ENCODE measurements at places on chromosomes 6 and 20.

GRCh38 chr6:26250698-26251044, 114.3 kb upstream of the BTN3A2 start:
- DNase-seq: no peak

DNA sequence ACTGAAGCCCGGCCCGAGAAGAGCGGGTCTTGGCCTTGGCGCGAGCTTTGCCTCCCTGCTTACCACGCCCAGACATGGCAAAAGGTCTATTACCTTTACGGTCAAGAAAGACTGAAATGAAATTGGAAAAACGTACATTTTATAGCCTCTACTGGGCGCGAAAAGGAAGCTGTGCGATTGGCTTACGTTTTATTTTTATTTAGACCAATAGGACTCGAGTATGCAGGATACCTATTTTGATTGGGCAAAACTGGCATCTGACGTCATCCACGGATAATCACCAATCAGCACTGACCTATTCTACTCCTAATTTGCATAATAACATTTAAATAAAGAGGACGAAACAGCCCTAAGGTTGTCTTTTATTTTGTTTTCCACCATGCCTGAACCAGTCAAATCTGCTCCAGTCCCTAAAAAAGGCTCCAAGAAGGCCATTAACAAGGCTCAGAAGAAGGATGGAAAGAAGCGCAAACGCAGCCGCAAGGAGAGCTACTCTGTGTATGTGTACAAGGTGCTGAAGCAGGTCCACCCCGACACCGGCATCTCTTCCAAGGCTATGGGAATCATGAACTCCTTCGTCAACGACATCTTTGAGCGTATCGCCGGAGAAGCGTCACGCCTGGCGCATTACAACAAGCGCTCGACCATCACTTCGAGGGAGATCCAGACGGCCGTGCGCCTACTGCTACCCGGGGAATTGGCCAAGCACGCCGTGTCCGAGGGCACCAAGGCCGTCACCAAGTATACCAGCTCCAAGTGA, 97.4 kb downstream of the OR2B2 start:
- DNase-seq: no peak

GRCh38 chr6:144155529-144155928, 5.2 kb downstream of the STX11 start:
- DNase-seq: no peak

GRCh38 chr6:132219901-132220300, 181.4 kb downstream of the MOXD1 start:
- DNase-seq: no peak

- no peak for DNase-seq
Measured at GRCh38 chr6:53282741-53283140, 66.0 kb downstream of the ELOVL5 start.

DNA sequence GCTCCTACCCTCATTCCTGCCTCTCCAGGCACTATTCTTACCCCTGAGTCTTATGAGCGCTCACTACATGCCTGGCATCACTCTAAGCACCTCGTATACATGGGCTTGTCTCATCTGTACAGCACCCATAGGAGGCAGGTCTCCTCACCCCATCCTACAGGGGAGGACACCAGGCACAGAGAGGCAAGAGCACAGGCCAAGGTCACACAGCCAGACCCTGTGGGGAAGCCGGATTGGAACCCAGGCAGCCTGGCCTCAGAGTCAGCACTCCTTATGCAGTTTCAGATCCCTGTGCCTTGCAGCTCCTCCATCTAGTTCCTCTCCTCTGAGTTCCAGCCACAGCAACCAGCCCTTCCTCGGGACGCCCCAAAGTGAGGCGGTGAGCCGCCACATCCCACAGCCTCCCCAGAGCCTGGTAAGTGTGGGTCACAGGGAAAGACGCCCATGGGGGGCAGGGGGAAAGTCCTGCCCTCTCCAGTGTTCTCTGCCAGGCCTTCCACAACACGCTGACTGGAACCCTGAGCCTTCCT, 103.3 kb downstream of the NFATC2 start:
- no peak for DNase-seq

DNA sequence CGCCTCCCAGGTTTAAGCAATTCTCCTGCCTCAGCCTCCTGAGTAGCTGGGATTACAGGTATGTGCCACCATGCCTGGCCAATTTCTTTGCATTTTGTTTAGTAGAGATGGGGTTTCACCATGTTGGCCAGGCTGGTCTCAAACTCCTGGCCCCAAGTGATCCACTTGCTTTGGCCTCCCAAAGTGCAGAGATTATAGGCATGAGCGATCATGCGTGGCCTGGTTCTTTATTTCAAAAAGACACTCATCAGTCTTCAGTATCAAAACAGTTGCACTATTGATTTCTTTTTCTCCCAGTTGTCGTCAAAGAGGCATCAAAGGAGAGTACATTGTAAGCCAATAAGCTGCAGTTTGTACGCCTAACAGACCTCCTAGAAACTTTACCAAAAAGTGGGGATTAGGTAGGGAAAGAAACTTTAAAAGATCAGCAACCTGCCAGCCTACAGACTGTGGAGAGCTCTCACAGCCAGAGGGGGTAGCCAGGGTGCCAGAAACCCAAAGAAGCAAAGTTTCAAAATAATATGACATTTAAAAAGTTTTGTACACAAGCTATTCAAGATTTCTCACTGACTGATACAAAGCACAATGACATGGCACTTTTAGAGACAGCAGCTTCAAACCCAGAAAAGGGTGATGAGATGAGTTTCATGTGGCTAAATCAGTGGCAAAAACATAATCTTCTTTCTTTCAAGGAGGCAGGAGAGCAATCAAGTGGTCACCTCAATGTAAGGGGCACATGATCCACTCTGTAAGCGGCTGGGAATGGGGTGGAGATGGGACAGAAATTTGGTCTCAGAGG, 83.0 kb upstream of the RALY start:
- DNase-seq: no peak

GRCh38 chr6:39515471-39515870, 193.0 kb upstream of the KCNK16 start:
- DNase-seq: no peak

DNA sequence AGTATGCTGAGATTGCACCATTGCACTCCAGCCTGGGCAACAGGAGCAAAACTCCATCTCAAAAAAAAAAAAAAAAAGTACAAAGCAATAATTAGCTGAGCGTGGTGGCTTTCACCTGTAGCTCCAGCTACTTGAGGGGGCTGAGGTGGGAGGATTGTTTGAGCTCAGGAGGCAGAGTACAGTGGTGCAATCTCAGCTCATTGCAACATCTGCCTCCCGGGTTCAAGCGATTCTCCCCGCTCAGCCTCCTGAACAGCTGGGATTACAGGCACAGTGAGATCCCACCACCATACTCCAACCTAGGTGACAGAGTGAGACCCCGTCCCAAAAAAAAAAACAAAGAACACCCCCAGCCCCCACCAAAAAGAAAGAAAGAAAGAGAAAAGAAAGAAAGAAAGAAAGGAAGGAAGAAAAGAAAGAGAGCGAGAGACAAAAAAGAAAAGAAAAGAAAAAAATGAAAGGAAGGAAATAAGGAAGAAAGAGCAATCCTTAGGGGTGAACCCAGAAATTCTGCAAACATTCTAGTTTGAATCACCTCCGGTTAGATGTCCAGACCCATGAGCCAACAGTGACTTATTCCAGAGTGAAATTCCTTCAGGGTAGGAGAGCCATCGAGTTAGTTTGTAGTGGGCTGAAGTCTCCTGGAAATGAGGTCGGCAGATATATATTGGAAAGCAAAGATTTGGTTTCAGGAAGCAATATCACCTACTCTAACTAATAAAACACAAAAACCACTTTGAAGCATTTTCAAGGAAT, 3.2 kb upstream of the RIPOR3 start:
- DNase-seq: no peak

- no peak for DNase-seq
Measured at GRCh38 chr6:154167126-154167525, 128.1 kb downstream of the OPRM1 start.

GRCh38 chr6:156946370-156946936, 169.3 kb downstream of the ARID1B start:
- DNase-seq: no peak

DNA sequence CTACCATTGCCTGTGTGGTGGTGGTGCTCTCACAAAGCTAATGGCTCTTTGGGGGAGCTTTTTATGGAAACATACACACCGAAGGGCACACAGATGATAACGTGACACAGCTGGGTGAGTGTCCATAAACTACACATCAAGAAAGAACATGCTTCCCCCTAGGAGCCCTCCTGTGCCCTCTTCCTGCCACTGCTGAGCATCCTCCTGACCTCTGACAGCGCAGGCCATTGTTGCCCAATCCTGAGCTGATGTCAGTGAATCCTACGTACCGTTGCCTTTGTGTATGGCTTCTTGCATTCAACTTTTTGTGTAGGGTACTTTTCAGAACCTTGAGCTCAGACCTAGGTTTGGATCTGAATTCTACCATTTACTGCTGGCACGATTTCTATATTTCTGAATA, 65.8 kb upstream of the SLC22A1 start:
- no peak for DNase-seq

GRCh38 chr6:128438393-128438792, 82.0 kb downstream of the PTPRK start:
- DNase-seq: no peak

- no peak for DNase-seq
Measured at GRCh38 chr20:1319051-1319450, 9.9 kb downstream of the SDCBP2 start.

- DNase-seq: no peak
Measured at GRCh38 chr6:41428336-41428995, 93.1 kb downstream of the NCR2 start.

DNA sequence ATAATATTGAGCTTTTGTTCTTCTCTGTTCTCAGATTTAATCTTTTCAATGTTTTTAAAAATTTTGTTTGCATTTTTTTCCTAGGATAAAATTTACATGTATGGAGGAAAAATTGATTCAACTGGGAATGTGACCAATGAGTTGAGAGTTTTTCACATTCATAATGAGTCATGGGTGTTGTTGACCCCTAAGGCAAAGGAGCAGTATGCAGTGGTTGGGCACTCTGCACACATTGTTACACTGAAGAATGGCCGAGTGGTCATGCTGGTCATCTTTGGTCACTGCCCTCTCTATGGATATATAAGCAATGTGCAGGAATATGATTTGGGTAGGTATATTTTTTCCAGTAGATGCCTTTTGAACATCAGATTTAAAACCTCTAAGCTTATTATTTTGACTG, 89.8 kb downstream of the ATRN start:
- DNase-seq: no peak

DNA sequence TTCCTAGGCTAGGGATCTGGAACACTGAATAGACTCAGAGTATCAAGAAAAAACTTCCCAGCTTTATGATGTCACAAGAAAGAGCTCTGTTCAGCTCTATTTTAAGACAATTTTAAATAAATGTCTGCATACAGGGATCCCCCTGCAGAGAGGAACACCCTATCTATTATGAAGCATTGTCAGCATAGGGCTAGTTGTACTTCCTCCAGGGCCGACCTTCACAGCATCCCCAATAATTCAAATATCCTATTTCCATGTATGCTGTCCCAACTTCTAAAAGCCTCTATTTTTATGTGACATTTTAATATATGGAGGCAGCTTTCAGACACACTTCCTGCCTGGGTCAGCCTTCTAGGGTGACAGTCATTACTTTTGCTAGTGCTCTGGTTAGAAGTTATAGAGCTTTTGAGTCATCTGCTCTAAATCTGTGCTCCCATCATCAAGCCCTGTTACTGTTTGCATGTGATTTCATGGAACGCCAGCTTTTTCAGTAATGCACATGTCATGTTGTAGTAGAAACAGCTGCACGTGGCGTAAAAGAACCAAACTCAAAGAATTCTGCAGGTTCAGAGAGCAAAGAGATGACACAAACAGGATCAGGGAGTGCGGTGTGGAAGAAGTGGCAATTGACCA, 189.2 kb downstream of the ADGB start:
- no peak for DNase-seq
